ENCODE measurements at places on chromosomes 1 and 21.

- no peak for DNase-seq
Observed at GRCh38 chr21:15441992-15442391, 287.8 kb upstream of the USP25 start.

- DNase-seq, result peak; percentile 91
Observed at GRCh38 chr1:19485362-19486187, at the start of gene CAPZB. Gene CAPZB, minus strand, starts transcription at chr1:19485539. Its CDS starts 101 bp downstream, at chr1:19485438.

GRCh38 chr21:16502273-16502672 lies 772.5 kb downstream of the USP25 start:
- no peak for DNase-seq

- no peak for DNase-seq
Observed at GRCh38 chr1:225660544-225660946, 7.6 kb upstream of the ENAH start.

- DNase-seq, result no peak
Observed at GRCh38 chr21:15592271-15592860, 137.4 kb upstream of the USP25 start.

DNA sequence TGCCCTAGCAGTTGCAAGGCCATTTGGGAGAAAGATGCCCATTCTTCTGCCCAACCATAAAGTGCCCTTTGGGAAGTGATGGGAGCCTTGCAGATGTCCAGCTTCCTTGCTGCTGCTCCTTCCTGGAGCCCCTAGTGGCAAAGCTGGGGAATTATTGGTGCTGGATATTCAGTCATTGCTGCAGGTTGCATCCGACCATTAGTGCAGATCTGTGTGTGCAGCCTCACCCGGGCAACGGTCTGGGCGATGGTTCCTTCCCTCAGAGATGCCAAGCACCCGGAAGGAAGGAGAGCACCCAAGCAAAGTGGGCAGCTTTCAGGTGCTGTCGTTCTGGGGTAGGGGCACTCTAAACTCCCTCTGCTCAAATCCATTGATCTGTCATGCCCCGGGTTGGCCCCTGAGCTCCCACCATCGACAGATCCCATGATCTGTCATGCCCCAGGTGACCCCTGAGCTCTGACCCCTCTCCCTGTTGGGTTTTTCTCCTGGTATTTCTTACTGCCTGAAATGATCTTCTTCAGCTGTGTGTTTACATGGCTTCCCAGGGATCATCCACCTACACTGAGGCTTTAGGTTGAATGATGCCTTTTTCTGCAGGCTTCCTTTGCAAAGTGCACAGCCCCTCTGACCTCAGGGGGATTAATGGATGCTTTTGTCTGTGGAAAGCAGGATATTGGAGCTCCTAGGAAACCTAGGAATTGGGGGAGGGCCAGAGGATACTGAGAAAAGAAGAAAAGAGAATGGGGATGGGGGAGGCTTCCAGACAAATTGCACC lies 467.5 kb downstream of the PTPRU start:
- no peak for DNase-seq

GRCh38 chr1:168974611-168975010 lies 131.9 kb upstream of the ATP1B1 start:
- DNase-seq, result no peak

GRCh38 chr1:111179968-111180533 lies 20.4 kb downstream of the DENND2D start:
- DNase-seq, result no peak

DNA sequence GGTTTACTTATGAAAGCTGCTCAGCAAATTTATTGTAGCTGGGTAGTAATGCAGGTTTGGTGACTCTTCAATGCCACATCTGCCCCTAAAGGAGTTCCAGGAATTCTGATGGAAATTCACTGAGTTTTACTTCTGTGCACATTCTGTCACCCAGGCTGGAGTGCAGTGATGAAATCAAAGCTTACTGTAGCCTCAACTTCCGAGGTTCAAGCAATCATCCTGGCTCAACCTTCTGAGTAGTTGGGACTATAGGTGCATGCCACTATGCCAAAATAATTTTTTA lies 150.6 kb upstream of the RUNX1 start:
- DNase-seq, result no peak

Measured in stimulated activated effector memory CD8-positive, alpha-beta T cell treated with anti-CD3 and anti-CD28 coated beads, Interleukin-12 subunit alpha, Interleukin-12 subunit beta, amount 100 ng/mL, for 72 hours (primary cell).